ENCODE measurements at places on chromosomes 13 and 19. TPM values are rescaled to one million over a fixed set of nuclear protein-coding genes. Genes with fewer than 3 reads are reported as not detected.
A peak's percentile ranks its signal among the peaks of the same experiment; 100 is the strongest.

DNA sequence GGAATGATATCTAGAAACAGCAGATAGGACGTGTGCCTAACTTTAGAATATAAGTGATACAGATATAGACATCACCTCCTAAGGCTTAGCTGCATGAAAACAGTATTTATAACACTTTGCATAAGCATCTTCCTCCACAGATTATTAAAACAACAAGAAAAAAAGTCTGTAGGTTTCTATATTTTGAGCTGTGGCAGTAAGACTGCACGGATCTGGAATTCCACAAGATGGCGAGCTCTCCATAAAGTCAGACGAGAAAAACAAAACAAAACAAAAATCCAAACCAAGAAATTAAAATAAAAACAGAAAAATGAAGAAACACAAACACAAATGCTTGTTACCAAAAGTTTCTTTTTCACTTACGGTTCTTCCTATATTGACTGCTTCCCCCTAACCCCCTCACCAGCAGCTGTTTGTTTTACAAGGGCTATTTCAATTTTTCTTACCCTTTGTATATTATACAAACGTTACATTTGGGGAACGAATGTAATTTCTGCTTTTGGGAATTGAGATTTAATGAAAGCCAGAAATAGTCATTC, 285.8 kb downstream of the MYO16 start:
- peak; percentile 45 for DNase-seq

GRCh38 chr19:2181633-2181997, 17.9 kb downstream of the DOT1L start:
- peak; percentile 43 for DNase-seq

GRCh38 chr13:110127986-110128511, 178.9 kb downstream of the COL4A1 start:
- DNase-seq, result no peak

DNA sequence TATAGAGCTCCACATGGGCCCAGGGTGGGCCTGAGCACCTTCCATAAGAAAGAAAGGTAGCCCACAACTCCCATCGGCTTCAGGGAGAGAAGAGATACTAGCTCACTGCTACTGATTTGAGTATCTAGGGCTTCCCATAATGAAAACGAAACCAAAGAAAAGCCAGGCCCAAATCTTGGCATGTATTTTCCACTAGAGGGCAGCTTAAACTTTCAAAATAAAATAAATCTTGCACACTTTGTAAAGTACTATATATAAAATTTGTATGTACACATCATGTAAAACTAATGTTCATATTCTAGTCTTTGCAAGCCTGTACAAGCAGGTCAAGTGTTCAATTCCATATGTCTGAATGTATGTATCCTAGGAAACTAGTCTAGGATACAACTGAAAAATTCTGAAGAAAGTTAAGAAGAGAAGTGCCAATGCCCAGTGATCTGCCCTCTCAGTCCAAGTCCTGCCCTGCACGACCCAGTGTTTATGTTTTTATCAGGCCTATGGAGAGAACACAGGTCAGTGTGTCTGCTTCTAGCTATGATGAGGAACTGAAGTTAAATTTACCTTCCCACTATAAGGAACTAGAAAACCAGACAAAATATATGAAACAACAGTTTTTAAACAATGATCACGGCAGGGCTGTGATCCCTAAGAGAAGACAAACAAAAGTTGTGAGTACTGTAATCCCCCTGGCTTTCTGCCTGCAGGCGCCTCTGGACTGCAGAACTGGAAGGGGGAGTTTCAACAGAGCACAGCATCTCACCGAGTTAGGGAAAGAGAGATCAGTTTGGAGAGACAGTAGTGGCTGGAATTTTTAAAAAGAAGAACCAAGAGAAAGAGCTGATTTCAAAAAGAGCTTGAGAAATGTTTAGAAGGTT, 475.7 kb downstream of the UQCRFS1 start:
- DNase-seq, result peak; percentile 54

GRCh38 chr13:91417660-91418325, 19.4 kb downstream of the GPC5 start:
- no peak for DNase-seq

DNA sequence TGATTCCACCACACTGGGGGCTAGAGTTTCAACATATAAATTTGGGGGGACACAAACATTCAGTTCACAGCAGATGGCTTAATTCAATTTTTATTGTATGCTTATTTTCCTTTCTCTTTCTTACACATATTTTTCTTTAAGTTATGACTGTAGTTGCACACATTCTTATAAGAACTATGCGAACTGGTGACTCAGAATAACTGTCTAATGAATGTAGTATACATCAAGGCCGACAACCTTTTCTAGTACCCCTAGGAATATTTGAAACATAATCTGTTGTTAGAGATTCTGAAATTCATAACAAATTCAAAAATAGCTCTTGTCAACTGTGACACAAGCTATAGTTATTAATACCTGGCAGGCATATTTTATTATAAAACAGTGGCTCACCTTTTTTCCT, 695.6 kb downstream of the PCDH9 start:
- no peak for DNase-seq

ZNF616 gene
- polyA plus RNA-seq, result 10.2 TPM

DZIP1 gene
- polyA plus RNA-seq, result 28.1 TPM

AXL gene
- 30.8 TPM for polyA plus RNA-seq

SULT2A1 gene
- not detected for polyA plus RNA-seq

TMEM190 gene
- not detected for polyA plus RNA-seq

GGN gene
- not detected for polyA plus RNA-seq

Data from muscle of arm (tissue), 14 donors.